RWPE1 (cell line): ENCODE measurements at places on chromosomes 4 and X.

- DNase-seq, result no peak
These were observed 7.4 kb downstream of the LPAR4 start for GRCh38 chrX:78754917-78755316.

DNA sequence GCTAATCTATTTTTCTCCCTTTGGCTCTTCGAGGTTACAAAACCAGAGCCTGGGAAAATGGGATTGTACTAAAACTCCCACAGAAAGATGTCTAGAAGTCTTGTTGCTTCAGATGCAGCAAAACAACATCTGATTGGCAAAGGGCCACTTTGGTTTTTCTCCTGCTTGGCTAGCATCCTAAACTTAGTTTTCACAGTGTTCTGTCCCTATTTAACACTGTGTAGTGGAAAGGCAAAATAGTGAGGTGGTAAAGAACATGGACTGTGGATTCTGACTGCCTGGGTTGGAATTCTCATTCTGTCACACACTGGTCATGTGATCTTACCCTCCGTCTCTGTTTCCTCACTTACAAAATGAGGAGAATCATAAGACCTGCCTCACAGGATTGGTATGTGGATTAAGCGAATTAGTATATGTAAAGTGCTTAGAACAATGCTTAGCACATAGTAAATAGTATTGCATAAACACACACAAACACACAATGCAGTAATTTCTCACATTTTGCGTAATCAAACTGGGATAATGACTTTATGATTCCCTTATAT lies 23.5 kb downstream of the TIGD2 start:
- peak; percentile 16 for DNase-seq

DNA sequence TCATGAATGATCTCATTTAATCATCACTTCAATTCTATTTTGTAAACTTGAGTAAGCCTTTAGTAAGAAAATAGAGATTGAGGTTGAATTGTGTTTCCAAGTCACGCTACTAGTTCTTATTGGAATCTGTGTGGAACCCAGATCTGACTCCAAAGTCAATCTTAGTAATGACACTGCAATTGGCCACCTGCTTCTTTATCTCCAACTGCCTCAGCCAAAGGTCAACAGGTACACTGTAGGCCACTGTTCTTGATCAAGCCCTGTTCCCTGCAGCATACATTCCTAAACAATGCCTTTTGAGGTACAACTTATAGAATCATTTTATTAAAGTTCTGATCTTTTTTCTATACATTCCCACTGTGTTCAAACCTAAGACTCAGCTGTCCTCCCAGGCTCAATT lies 45.5 kb upstream of the CXCL13 start:
- DNase-seq, result no peak

DNA sequence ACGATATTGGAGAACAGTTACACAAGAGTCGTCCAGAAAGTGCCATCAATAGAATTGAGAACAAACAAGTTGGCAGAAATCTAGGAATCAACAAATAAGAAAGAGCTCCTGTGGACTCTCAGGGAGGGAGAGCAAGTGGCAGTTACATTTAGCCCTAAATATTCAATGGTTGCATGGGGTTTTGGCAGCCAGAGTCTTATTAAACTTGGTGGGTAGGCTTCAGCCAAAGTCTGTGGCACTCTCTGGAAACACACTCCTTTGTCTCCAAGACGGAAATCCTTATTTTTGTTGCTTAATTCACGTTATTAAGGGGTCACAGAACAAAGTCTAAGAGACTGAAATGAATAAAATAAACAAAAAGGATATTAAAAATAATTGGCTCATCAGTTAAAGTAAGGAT lies 742.2 kb upstream of the ATOH1 start:
- no peak for DNase-seq

DNA sequence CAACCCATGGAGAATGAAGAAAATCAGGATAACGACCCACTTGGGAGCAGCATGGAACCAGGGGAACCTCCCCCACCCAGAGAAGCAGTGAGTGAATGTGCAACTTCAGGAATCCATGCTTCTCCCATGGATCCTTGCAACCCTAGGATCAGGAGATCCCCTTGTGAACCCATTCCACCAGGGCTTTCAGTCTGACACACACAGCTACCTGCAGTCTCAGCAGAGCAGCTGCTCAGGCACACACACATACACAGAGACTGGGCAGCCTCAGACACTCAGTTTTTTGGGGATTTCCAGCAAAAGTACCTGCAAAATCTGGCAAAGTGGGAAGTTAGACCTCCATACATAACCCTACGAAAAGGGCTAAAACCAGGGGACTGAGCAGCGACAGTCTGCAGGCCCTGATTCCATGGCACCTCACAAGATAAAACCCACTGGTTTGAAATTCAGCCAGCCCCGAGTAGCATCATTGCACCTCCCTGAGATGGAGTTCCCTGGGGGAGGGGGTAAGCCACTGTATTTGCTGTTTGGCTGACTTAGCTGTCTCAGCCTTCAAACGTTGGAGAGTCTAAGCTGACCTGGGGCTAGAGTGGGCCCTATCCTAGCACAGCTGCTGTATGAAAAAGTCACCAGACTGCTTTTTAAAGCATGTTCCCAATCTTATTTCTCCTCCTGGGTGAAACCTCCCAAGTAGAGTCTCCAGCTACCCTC lies 737.5 kb upstream of the NDST4 start:
- DNase-seq, result no peak

DNA sequence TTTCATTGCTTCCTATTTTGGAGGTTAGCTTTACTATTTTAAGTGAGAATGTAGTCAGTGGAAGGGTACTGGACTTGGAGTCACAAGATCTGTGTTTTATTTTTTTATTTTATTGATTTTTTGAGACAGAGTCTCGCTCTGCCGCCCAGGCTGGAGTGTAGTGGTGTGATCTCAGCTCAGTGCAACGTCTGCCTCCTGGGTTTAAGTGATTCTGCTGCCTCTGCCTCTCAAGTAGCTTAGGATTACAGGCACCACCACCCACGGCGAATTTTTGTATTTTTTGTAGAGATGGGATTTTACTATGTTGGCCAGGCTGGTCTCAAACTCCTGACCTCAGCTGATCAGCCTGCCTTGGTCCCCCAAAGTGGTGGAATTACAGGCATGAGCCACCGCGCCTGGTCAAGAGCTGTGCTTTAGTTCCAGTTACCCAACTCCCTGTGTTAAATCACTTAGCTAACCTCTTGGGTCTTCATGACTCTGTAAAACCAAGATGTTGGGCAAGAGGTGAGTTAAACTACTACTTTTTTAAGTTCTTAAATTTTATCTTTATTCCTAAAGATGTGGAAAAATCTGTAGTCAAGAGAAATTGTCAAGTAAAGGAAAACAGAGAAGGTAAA lies 11.2 kb downstream of the USP9X start:
- no peak for DNase-seq

DNA sequence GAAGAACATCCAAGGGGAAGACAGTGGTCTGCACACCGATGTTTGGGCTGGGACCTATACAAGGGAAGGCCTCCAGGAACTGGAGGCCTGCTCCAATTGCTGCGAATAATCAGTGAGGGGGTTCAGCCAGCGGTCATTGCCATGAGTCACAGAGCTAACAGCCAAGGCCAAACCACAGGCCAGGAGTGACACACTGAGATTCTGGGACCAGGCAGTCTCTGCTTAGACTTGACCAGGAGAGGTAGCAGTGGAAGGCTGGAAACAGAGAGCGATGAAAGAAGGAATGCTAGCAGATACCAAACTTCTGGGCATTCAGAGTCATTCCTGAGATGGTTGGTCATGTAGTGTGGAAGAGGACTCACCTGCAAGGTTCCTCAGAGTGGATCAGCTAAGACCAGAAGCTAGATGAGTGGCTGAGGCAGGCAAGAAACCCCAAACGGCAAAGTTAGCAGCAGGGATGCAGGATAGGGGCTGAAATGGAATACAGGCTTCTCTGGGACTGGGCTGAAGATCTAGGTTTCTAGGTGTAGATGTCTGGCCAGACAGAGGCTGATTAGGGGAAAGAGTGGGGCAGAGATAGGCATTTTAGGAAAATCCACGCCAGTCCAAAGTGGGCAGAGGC lies 54.7 kb downstream of the CNGA2 start:
- peak; percentile 56 for DNase-seq

DNA sequence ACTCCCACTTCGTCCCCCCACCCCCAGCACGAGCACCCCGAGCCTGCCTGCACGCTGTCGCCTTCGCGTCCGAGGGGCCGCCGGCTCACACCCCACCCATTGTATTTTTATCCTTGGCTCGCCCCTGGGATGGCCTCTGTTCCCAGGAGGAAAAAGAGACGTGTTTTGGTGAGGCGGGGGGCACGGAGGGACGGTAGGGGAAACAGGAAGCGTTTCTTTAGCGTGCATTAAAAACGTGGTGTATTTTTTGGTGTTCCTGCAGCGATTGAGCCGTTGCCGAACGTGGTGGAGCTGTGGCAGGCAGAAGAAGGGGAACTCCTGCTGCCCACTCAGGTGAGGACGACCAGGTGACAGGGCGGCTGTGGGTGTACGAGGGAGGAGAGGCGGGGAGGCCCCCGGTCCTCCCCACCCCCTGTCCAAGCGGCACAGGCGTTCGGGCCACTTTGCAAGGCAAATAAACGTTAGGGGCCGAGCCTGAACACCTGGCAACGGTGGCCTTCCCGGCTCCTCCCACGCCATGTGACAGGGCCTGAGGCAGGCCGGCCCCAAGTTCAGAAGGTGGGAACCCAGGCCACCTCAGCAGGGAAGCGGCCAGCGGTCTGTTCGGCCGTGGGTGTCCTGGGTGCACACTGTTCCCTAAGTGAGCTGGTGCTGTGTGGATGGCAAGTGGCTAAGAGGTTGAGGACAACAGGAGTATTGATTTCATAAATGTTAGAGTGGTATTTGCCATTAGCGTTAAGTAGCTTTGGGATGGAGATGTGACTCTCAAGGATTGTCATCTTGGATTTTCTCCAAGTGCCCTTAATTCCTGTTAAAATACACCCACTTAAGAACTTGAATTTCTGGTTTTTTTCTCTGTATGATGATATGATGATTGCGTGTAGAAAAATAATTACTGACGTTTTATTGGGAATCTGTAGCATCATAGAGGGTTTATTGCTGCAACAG lies 1.1 kb downstream of the TMEM131L start:
- DNase-seq, result peak; percentile 25
